Activated CD4-positive, alpha-beta T cell treated with anti-CD3 and anti-CD28 coated beads for 36 hours (primary cell): ENCODE measurements at places on chromosomes 6 and 20. TPM values are rescaled to one million over a fixed set of nuclear protein-coding genes. Genes with fewer than 3 reads are reported as not detected.

Gene UBE2C
- total RNA-seq: 175 TPM

Gene CAGE1
- 0.07 TPM for total RNA-seq

Gene CLPSL2
- total RNA-seq: not detected

Gene IL17F
- 155 TPM for total RNA-seq

Gene NSFL1C
- total RNA-seq: 71.3 TPM

Gene MAFB
- total RNA-seq: not detected

Gene RBBP8NL
- not detected for total RNA-seq

DNA sequence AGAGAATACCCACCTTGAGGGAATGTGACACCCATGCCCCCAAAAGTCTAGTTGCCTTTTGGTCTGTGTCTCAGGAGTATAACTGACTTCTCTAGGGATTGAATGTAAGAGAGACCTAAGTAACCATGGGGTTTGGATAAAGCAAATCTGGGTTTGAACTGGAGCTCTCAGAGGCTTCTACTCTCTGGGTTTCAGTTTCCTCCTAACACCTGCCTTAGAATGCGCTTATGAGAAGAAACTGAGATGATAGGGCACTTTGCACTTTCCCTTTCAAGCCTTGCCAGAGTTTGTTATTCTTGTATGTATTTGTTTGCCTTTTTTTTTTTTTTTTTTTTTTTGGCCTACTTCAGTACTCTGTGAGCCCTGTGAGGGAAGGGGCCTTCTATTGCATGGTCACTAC, 19.4 kb downstream of the SDHAF4 start:
- no peak overlapping the region for H3K27ac ChIP-seq
- peaks cover 30% of the 10 kb centered on the region for H3K36me3 ChIP-seq
- H3K27me3 ChIP-seq: no peaks in the 10 kb centered on the region
- no peaks in the 10 kb centered on the region for H3K4me1 ChIP-seq
- DNase-seq: no peak

DNA sequence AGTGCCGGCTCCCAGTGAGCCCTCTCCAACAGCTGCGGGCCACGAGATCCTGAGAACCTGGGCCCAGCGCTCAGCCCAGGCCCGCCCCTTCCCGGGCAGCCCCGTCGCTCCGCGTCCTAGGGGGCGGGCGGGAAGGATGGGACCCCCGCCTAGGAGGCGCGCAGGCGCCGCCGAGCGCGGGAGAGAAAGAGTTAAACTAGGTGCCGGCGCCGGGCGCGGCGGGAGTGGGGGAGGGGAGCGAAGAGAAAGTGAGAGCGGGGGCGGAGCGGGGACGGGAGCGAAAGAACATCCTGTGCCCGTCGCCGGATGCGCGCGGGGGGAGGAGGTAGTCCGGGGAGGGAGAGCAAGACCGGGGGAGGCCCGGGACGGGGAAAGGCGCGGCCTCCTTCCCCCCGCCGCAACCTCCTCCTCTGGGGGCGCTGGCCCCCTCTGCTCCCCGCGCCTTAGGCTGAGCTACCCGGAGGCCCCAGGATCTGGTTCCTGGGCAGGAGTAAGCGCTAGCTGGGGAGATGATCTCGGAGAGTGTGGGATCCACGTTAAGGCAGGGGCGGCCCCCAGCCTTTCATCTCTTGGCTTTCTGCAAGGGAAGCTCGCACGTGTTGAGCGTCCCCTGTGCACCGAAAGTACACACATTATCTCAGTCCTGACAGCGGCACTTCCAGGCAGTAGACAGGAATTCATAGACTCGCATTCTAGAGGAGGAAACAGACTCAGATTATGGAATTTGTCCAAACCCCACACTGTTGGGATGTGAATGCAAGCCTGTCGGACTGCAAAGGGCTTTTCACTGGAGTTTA, 4.9 kb upstream of the ARMC12 start:
- peak overlapping the region; percentile 77 for H3K4me3 ChIP-seq
- peaks cover 84% of the 10 kb centered on the region for H3K4me1 ChIP-seq
- DNase-seq: peak; percentile 99
- peak overlapping the region; percentile 95 for H3K27ac ChIP-seq
- no peaks in the 10 kb centered on the region for H3K27me3 ChIP-seq

- no peaks in the 10 kb centered on the region for H3K4me1 ChIP-seq
- H3K27me3 ChIP-seq: no peaks in the 10 kb centered on the region
Measured at GRCh38 chr6:130412556-130413290, 46.9 kb downstream of the TMEM200A start.

DNA sequence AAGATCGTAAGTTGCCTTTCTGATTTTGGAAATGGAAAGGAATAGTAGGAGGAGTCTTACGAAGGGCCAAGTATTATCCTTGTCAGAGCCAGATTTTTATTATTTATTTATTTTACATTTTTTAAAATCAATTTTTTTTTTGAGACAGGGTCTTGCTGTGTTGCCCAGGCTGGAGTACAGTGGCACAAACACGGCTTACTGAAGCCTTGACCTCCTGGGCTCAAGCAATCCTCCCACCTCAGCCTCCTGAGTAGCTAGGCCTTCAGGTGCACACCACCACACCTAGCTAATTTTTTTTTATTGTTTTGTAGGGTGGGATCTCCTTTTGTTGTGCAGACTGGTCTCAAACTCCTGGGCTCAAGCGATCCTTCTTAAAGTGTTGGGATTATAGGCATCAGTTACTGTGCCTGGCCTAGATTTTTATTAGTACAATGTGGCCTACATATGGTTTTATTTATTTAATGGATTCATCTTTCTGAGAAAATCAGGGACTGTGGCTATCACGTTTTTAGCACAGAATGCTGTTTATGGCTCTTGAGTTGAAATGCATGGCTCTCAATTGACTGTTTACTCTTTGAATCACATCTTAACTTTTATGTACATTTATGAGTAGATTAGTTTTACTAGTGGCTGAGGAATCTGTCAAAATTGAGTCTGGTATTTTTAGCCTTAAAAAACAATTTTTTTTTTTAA, 16.7 kb downstream of the CDC5L start:
- no peak overlapping the region for H3K4me3 ChIP-seq
- no peak for DNase-seq
- peaks cover 51% of the 10 kb centered on the region for H3K4me1 ChIP-seq
- H3K27me3 ChIP-seq: no peaks in the 10 kb centered on the region

DNA sequence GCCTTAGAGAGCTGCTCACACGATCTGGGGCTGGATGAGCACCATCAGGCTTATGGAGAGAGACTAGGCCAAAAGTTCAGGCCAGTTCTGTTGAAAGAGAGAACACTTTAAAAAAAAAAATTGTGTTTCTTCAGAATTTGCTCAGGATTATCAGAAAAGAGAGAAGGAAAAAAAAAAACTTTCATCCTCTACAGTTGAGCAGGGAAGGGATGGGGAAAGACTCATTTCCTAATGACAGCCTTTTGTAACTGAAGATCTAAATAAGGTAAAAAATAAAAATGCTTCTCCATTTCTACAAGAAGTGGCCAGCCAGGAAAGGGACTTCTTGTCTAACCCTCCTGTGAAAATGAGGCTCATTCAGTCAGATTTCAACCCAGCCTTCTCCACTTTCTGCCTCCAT, 134.8 kb downstream of the LY86 start:
- no peak for DNase-seq
- no peak overlapping the region for H3K4me3 ChIP-seq
- H3K36me3 ChIP-seq: no peaks in the 10 kb centered on the region
- no peaks in the 10 kb centered on the region for H3K27me3 ChIP-seq

DNA sequence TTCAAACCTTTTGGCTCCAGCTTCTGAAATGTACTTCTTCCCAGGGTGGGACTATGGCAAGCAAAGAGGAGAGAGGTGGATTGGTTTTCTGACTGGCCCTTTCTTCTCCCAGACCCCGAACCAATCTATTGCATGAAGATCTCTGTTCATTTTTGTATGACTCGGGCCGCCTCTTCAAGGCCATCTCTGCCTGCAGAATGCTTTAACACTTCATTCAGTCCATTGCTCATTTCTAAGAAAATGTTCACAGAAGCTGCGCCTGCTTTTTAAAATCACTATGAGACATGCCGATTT, 1.6 kb downstream of the VGLL2 start:
- no peaks in the 10 kb centered on the region for H3K36me3 ChIP-seq
- H3K4me1 ChIP-seq: peaks cover 8% of the 10 kb centered on the region
- no peak overlapping the region for H3K4me3 ChIP-seq
- DNase-seq: no peak

GRCh38 chr20:3785240-3786125, 1.1 kb downstream of the CENPB start:
- H3K27me3 ChIP-seq: no peaks in the 10 kb centered on the region
- H3K36me3 ChIP-seq: peaks cover 13% of the 10 kb centered on the region
- peaks cover 52% of the 10 kb centered on the region for H3K4me1 ChIP-seq
- no peak overlapping the region for H3K27ac ChIP-seq

- peak; percentile 91 for DNase-seq
- H3K36me3 ChIP-seq: peaks cover 25% of the 10 kb centered on the region
- H3K27me3 ChIP-seq: no peaks in the 10 kb centered on the region
- H3K27ac ChIP-seq: peak overlapping the region; percentile 99
- peak overlapping the region; percentile 98 for H3K4me3 ChIP-seq
- H3K4me1 ChIP-seq: peaks cover 25% of the 10 kb centered on the region
Measured at GRCh38 chr6:26195376-26195923, 108.2 kb downstream of the HFE start.

GRCh38 chr6:155328074-155328538, 13.8 kb upstream of the TFB1M start:
- H3K36me3 ChIP-seq: no peaks in the 10 kb centered on the region
- H3K4me3 ChIP-seq: no peak overlapping the region
- no peaks in the 10 kb centered on the region for H3K27me3 ChIP-seq
- H3K27ac ChIP-seq: peak overlapping the region; percentile 55

DNA sequence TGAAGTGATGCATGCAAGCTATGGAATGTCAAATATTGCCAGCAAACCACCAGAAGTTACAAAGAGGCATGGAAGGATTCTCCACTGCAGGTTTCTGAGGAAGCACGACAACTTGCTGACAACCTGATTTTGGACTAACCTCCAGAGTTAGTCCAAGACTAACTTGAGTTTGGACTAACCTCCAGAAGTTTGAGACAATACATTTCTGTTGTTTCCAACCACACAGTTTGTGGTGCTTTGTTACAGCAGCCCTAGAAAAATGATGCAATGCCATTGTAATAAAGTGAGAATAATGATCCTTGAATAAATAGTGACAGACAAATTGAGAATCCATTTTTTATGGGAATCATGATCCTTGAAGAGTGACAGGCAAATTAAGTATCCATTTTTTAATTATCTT, 169.9 kb upstream of the HDDC2 start:
- DNase-seq: no peak
- no peaks in the 10 kb centered on the region for H3K4me1 ChIP-seq
- H3K36me3 ChIP-seq: no peaks in the 10 kb centered on the region
- no peak overlapping the region for H3K27ac ChIP-seq
- peaks cover 9% of the 10 kb centered on the region for H3K27me3 ChIP-seq

DNA sequence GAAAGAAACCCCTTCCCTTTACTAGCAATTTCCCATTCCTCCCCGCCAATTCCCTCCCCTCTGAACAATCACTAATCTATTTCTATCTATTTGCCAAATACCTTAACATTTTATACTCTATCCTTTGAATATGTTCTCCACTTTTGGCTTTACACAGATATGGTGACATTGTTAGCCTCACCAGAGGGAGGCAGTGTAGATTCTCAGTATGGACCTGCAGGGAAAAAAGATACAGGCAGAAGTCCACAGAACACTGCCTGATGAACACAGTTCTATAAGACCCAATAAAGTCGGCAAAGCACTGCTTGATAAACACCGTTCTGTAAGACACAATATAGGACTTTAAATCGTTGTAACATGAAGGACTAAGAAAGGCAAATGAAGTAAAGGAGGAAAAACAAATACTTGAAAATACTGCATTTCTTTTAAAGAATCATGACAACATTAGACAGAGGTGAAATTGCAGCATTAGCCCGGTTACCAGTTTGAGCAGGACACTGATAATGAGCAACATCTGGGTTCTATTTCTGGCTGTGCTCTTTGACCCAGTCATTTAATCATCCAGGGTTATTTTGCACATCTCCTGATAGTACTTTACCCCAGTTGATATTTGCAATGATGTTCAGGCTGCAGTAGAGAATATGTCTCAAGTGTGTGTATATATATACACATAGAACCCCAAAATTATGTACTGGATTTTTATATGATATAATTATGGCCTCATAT, 296.8 kb downstream of the UTRN start:
- peaks cover 30% of the 10 kb centered on the region for H3K4me1 ChIP-seq
- no peaks in the 10 kb centered on the region for H3K27me3 ChIP-seq
- peak; percentile 36 for DNase-seq
- peaks cover 12% of the 10 kb centered on the region for H3K36me3 ChIP-seq
- no peak overlapping the region for H3K4me3 ChIP-seq

- no peaks in the 10 kb centered on the region for H3K4me1 ChIP-seq
- H3K27me3 ChIP-seq: peaks cover 20% of the 10 kb centered on the region
- no peak overlapping the region for H3K4me3 ChIP-seq
Measured at GRCh38 chr6:105573138-105573537, 170.3 kb upstream of the PREP start.

- no peaks in the 10 kb centered on the region for H3K4me1 ChIP-seq
Measured at GRCh38 chr6:121443971-121444541, 8.6 kb downstream of the GJA1 start.
